ENCODE measurements at places on chromosomes 3 and 15. TPM values are rescaled to one million over a fixed set of nuclear protein-coding genes. Genes with fewer than 3 reads are reported as not detected.
A peak's percentile ranks its signal among the peaks of the same experiment; 100 is the strongest.

- DNase-seq = no peak
Measured at GRCh38 chr3:159170436-159171003, 368.7 kb downstream of the MFSD1 start.

DNA sequence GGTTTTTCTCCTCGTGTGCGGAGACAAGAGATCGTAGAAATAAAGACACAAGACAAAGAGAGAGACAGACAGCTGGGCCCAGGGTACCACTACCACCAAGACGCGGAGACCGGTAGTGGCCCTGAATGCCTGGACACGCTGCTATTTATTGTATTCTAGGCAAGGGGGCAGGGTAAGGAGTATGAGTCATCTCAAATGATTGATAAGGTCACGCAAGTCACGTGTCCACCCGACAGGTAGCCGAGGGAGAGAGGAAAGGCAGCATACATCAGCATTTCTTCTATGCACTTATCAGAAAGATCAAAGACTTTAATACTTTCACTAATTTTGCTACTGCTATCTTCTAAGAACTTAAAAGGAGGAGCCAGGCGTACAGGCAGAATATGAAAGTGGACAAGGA, 28.2 kb downstream of the MYL3 start:
- no peak for DNase-seq

- no peak for DNase-seq
Measured at GRCh38 chr3:143989461-143989860, 17.8 kb downstream of the DIPK2A start.

DNA sequence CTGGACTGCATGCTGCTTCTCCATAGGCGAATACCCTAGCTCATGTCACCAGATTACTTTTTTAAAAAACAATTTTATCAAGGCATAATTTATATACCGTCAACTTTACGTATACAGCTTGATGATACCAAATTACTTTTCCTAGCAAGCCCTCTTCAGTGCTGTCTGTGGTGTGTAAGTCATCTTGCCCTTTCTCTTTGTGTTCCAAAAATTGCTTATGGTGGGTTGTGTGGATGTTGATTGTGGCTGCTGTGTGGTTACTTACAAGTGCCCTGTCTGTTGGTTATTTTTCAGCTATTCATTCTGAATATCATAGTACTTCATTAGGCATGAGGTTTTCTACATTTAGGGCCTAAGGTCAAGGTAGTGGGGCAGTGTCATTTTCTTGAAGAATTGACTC, 12.8 kb downstream of the TMOD3 start:
- no peak for DNase-seq

- no peak for DNase-seq
Measured at GRCh38 chr15:92463826-92464225, 70.1 kb downstream of the ST8SIA2 start.

- no peak for DNase-seq
Measured at GRCh38 chr3:29319262-29319661, 38.4 kb downstream of the RBMS3 start.

DNA sequence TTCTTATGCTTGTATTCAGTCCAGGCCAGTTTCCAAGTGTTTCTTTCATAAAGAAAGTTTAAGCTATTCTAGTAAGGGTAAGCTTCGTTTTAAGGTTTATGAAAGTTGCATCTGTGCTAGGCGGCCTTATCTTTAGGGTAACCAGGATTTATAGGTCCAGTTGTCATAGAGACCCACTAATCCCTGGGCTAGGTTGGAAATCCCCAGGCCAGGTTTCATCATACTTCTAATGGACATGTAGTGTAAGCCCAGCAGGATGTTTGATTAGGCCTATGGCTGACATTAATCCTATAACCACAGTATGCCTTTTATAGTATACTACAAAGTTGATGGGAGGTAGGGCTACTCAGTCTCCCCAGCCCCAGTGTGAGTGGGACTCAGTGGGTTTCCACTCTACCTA, 312.4 kb downstream of the CACNA2D3 start:
- no peak for DNase-seq

GRCh38 chr15:89070197-89071124, 17.8 kb upstream of the ABHD2 start:
- no peak for DNase-seq

- DNase-seq = no peak
Measured at GRCh38 chr3:37107846-37108245, 66.5 kb downstream of the LRRFIP2 start.

- no peak for DNase-seq
Measured at GRCh38 chr15:34119291-34119690, 17.4 kb downstream of the PGBD4 start.

DNA sequence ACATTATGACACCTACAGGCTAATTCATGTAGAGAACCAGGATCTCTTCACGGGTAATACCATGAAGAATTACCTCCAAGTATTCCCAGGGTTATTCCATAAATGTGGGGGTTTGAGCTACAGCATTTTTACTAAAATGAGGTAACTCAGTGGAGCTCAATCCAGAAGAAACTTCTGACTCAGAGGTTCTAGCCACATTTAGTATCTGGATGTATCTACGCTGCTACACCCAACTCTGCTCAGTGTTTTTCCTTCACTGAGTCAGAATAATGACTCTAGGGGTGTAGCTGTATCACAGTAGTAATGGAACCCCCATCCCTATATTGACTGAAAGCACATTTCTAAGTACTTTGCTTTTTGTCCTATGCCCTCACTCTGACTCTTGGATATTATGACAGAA, 52.4 kb downstream of the COPS2 start:
- no peak for DNase-seq

DNA sequence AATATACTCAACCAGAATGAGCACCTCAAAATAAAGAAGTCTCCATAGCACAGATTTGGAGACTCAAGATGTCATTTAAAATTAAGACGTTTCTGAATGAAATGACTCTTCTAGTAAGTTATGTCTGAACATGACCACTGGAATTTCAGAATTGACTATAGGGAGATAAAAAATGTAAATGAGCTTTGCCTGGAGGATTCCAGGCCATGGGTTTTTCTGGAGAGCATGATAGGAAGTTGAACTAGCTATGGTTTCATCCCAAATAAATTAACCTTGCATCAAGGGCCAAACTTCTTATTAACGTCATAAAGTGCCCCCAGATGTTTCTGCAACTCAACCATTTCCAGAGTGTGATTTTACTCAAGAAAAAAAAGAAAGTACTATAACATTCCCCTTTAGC, 222.6 kb upstream of the NR2F2 start:
- no peak for DNase-seq

DNA sequence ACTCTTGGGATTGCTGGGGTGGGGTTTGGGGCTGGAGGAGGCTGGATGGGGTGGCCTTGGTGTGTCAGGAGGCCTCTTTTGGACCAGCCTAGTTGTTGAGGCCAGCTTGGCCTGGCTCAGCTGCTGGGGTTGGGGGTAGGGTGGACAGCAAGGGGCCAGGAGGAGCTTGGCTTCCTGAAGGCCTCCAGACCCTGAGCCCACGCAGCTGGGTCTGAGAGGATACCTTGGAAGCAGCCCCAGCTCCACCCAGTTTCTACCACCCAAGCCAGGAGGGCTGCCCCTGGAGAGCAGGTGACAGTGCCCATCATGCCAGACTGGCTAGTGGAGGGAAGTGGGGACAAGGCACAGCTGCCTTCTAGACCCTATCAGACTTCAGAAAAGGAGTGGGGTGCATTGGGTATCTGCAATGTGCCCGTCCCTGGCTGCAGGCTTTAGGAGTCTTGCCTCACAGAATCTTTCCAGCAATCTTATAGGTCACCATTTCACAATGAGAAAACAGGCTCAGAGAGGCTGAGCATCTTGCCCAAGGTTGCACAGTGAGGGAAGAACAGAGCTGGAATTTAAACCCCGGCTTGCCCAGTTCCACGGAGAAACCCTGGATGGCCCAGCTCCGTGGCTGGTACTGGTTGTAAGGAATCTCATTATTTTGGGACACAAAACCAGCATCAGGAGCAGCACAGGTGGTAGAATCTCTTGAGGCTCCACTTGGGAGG, 83.0 kb downstream of the LINGO1 start:
- DNase-seq = no peak

DNA sequence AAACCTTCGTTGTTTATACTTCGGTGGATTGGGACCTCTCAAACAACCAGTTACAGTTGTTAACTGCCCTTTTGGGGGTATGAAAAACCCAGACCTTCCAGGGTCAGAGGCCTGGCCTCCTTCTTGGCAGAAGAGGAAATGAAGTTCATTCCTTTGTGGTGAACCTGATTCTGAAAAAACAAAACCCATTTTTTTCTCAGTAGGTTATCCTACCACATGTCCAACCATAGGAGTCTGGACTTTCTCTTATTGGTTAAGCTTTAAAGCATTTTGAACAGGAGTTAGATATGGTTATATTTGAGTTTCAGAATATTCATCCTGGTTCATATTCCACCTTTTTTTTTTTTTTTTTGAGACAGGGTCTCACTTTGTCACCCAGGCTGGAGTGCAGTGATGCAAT, 7.2 kb upstream of the LACTB start:
- DNase-seq = no peak

GRCh38 chr3:13308380-13308801, 111.7 kb downstream of the NUP210 start:
- DNase-seq = peak; percentile 48

GRCh38 chr3:16596352-16597032, 8.7 kb downstream of the DAZL start:
- peak; percentile 59 for DNase-seq

DNA sequence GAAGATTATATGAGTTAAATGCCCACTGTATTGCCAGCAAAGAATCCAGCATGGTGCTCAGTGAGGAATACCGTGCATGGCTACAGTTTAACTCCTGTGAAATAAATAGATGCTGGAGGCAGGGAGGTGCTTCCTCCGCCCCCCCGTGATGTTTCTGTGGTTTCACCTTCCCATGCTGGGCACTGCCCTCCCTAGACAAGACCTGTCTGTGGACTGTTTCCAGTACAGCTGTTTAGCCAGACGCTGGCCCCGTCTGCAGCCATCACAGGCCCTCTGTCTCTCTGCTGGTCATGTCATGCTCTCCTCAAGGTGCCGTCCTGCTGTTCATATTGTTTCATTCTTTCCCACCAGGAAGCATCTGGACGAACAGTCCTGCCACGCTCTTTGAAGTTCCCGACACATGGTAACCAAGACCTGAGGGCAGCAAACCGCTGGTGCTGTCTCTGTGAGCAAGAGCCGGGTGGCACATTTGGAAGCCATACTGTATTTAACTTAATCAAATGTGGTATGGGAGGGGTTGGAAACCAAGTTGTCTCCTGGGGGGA, 31.4 kb downstream of the GOLGA8S start:
- no peak for DNase-seq

- no peak for DNase-seq
Measured at GRCh38 chr15:41333026-41333562, 413 bp downstream of the NUSAP1 start.

DNA sequence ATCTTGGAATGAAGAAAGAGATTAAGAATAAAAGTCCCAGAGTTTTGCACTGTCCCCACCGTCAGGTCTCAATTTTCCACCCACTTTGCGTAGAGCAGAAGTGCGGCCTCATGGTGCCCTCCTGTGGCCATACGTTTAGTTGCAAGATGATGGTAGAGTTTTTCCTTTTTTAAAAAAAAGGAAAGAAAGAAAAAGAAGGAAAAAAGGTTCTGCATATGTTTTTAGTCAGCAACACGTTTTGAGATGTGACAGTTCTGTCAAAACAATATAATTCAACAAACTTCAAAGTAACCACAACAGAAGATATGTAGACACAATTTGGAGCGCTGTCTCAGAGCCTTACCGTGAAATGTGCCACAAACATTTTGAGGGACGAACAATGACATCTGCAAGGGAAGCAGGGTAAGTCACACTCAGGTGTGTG, 24.6 kb downstream of the EBLN2 start:
- peak; percentile 70 for DNase-seq

DNA sequence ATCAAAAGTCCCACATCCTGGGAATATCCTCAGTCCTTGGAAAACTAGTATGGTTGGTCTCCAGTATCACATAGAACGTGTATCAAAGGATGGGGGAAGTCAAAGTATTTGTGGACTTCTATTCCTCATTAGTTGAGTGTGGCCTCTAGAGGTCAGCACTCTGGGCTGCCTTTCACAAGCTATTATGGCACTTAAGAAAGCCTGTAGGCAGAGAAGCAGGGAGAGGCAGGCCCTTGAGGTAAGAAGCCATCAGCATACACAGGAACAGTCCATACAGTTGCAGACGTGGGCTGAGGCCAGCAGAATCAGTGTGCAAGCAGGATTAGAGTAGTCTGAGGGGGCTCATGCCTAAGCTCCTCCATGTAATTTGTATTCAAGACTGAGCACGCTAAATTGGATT, 341.7 kb downstream of the CLSTN2 start:
- DNase-seq = no peak

FBN1 gene
- total RNA-seq = 0.59 TPM

ROPN1 gene
- not detected for total RNA-seq

CILP gene
- total RNA-seq = not detected

SH2D7 gene
- not detected for total RNA-seq

CEP97 gene
- total RNA-seq = 20.0 TPM

TRPM1 gene
- total RNA-seq = not detected

RRP9 gene
- 39.3 TPM for total RNA-seq

CNTN6 gene
- total RNA-seq = not detected

HTR3E gene
- total RNA-seq = not detected

CHRD gene
- total RNA-seq = 0.23 TPM

ATP13A5 gene
- not detected for total RNA-seq

LSG1 gene
- total RNA-seq = 41.4 TPM

LDHAL6B gene
- not detected for total RNA-seq

PLA2G4E gene
- total RNA-seq = not detected

CELF6 gene
- 0.37 TPM for total RNA-seq

UCN2 gene
- not detected for total RNA-seq

All from activated CD4-positive, alpha-beta T cell treated with anti-CD3 and anti-CD28 coated beads for 36 hours (primary cell).